ENCODE measurements at places on chromosomes 4 and X.

DNA sequence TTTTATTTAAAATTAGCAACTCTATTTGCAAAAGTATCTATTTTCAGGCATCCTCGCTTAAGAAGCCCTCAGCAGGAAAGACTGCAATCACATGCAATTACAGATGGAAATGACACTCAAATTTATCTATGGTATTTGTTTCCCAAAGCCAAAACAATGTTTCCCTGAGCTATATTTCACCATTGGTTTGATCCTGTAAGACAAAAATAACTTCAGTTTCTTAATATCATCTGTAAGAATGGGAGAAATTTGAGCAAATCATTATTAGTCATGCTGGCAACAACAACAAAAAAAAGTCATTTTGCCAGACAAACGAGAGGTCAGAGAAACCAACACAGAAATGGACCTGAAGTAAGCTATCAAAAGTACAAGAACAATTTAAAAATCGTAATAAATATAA lies 204.1 kb downstream of the NR3C2 start:
- DNase-seq, result no peak

- no peak for DNase-seq
Observed at GRCh38 chr4:114364857-114365256, 233.8 kb upstream of the UGT8 start.

DNA sequence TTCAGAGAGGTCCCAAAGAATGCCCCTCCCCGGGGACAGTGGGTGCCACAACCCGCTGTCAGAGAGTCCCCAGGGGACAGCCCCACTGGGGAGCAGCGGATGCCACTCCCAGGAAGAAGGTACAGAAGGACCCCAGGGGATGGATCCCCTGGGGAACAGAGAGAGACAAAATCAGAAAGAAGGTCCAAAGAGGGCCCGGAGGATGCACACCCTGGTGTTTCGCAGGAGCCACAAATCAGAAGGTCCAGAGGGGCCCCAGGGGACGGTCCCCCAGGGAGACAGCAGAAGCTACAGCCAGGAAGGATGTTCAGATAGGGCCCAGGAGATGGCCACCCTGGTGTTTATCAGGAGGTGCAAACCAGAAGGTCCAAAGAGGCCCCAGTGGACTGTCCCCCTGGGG lies 1.4 kb downstream of the TEX13D start:
- DNase-seq, result no peak

GRCh38 chr4:130563889-130564418 lies 1468.0 kb downstream of the C4orf33 start:
- DNase-seq, result no peak

DNA sequence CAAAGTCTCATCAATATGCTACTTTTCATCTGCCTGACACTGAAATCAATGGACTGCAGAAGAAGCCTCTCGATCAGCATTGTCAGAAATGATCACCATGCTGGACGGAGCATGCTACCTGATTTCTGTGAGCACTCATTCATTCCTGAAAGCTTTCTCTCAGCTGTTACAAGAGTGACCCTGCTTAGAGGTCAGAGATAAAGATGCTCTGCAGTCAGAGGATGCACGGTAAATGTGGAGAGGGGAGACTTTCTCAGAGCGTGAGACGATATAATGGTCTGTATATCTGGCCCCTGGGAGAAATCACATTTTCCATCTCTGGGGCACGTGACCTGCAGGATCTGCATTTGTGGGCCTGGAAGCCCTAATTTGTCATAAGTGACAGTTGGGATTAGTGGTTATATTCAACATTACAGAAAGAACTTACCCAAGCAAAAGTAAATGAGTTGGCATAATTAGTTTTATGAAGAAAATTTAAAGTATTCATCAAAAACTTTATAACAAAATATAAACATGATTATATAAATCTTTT lies 125.6 kb upstream of the TTC29 start:
- no peak for DNase-seq

Measured in stimulated activated CD4-positive, alpha-beta T cell treated with anti-CD3 and anti-CD28 coated beads, Interleukin-1b, Interleukin-23, amount 100 ng/mL, for 48 hours (primary cell).